ENCODE measurements at places on chromosomes 7 and 10. TPM values are rescaled to one million over a fixed set of nuclear protein-coding genes. Genes with fewer than 3 reads are reported as not detected.

Gene INSIG1
- 77.9 TPM for total RNA-seq

Gene CALML3
- not detected for total RNA-seq

Gene PITRM1
- 48.5 TPM for total RNA-seq

Gene SLC16A12
- total RNA-seq, result 1.1 TPM

Gene PRKG1
- total RNA-seq, result 69.6 TPM

Gene NPY4R2
- total RNA-seq, result 1.6 TPM

Gene PRTFDC1
- 11.4 TPM for total RNA-seq

Gene CSGALNACT2
- total RNA-seq, result 37.1 TPM

Gene KCNMA1
- 256 TPM for total RNA-seq

Gene CALN1
- total RNA-seq, result not detected

Gene SFTPA1
- not detected for total RNA-seq

DNA sequence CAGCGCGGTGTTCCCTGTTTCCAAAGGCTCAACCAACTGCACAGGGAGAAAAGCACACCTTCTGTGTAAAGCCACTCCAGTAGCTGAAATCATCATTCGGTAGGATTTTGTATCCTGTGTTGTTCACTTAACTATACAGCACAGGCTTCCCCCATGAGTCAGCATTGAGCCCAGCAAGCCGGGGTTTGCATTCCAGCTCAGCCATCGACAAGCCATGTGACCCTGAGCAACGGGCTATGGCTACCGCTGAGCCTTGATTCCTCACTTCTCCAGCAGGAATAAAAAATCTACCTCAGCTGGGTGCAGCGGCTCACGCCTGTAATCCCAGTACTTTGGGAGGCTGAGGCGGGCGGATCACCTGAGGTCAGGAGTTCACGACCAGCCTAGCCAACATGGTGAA is 44.1 kb upstream of the ATP6V0A4 start:
- no peak overlapping the region for H3K4me3 ChIP-seq
- no peaks in the 10 kb centered on the region for H3K36me3 ChIP-seq
- DNase-seq, result no peak
- H3K4me1 ChIP-seq, result no peaks in the 10 kb centered on the region
- no peak overlapping the region for H3K27ac ChIP-seq

GRCh38 chr10:22681783-22682183 is 32.6 kb downstream of the PIP4K2A start:
- DNase-seq, result no peak
- H3K27ac ChIP-seq, result peak overlapping the region; percentile 3
- H3K4me1 ChIP-seq, result peaks cover 30% of the 10 kb centered on the region
- no peaks in the 10 kb centered on the region for H3K36me3 ChIP-seq

DNA sequence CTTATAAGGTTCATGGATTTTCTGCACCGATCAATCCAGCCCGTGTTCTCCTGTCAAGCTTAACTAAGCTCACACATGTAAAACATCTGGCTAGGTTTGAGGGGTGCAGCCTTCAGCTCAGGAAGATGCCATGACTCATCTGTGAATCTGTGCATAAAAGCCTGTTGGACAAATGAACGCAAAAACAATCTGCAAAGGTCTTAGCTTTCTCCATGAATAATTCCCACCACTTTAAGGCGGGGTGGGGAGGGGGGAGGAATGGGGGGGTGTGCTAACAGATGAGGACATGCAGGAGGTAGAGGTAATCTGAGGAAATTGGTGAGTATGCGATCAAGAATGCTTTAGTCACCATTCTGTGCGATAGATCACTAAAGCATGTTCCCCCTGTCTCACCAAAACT is 4.8 kb downstream of the DOCK4 start:
- H3K4me3 ChIP-seq, result no peak overlapping the region
- no peak overlapping the region for H3K27ac ChIP-seq
- H3K4me1 ChIP-seq, result peaks cover 9% of the 10 kb centered on the region
- DNase-seq, result no peak
- H3K36me3 ChIP-seq, result no peaks in the 10 kb centered on the region
- H3K27me3 ChIP-seq, result no peaks in the 10 kb centered on the region

- H3K4me3 ChIP-seq, result no peak overlapping the region
- no peaks in the 10 kb centered on the region for H3K4me1 ChIP-seq
- no peak overlapping the region for H3K27ac ChIP-seq
- peak; percentile 35 for DNase-seq
- no peaks in the 10 kb centered on the region for H3K36me3 ChIP-seq
- H3K27me3 ChIP-seq, result no peaks in the 10 kb centered on the region
Measured at GRCh38 chr10:86285136-86285790, 81.3 kb downstream of the GRID1 start.

GRCh38 chr7:27194002-27194352 is 5.9 kb downstream of the HOXA13 start:
- peak overlapping the region; percentile 63 for H3K4me3 ChIP-seq
- no peak for DNase-seq
- H3K27me3 ChIP-seq, result no peaks in the 10 kb centered on the region
- H3K4me1 ChIP-seq, result no peaks in the 10 kb centered on the region
- peak overlapping the region; percentile 98 for H3K27ac ChIP-seq
- H3K36me3 ChIP-seq, result no peaks in the 10 kb centered on the region

DNA sequence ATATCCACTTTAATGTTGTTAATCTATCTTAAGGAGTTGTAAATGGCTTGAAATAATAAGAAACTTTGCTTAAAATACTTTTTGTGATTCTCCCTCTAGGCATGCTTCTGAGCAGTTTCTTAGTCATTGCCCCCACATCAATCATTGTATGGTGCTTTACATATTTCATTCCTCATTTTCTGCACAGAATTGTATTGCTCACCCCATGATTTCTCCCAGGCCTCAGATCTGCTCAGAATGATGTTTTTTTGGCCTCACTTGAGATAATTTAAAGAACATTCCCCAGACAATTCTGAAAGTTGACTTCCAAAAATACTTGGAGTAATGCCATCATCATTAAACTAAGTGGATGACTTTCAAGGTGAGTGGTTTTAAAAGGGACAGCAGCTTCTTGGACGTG is 82.1 kb upstream of the PRPS1L1 start:
- no peak overlapping the region for H3K4me3 ChIP-seq
- peaks cover 12% of the 10 kb centered on the region for H3K4me1 ChIP-seq
- H3K27ac ChIP-seq, result no peak overlapping the region
- H3K27me3 ChIP-seq, result no peaks in the 10 kb centered on the region

DNA sequence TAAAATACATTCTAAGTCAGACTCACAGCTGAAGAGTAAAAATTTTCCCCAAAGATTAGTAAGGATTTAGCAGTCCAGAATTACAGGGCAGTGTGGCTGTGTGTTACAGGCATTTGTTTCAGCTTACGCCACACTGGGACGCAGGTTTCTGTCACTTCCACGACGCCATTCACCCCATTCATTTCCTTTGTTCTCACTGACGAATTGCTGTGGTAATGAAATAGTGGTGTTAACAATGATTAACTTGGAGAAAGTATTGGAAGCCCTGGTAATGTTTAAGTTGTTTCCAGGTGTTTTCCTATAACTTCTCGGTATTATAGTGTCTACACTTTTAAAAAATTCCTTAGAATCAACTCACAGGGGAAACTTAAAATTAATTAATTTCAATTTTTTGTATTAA is 370.9 kb downstream of the SH2D4B start:
- H3K4me3 ChIP-seq, result no peak overlapping the region
- no peaks in the 10 kb centered on the region for H3K27me3 ChIP-seq
- no peaks in the 10 kb centered on the region for H3K4me1 ChIP-seq
- no peak for DNase-seq
- H3K27ac ChIP-seq, result no peak overlapping the region
- H3K36me3 ChIP-seq, result no peaks in the 10 kb centered on the region

DNA sequence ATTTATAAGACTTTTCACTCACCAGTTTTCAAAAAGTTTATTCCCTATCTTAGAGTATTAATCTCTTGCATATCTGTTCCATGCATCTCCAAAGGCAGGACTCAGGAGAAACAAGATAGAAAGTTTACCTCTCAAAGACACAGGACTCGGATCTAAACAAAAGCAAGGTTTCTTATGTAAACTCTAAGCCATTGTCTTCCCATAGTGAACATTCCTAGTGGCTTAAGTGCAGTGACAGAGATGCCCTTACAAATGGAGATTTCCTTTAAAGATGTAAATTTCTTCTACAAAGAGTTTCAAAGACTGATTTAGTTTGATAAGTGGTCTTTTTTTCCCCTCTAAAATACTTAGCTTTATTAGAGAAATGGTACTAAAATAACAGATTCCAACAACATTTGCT is 209.8 kb downstream of the ACTR3B start:
- H3K36me3 ChIP-seq, result no peaks in the 10 kb centered on the region
- H3K27ac ChIP-seq, result no peak overlapping the region
- H3K4me3 ChIP-seq, result no peak overlapping the region
- H3K4me1 ChIP-seq, result no peaks in the 10 kb centered on the region

- no peaks in the 10 kb centered on the region for H3K27me3 ChIP-seq
- no peak overlapping the region for H3K27ac ChIP-seq
- no peaks in the 10 kb centered on the region for H3K36me3 ChIP-seq
- no peak for DNase-seq
Measured at GRCh38 chr10:11535346-11535959, 76.0 kb downstream of the USP6NL start.

DNA sequence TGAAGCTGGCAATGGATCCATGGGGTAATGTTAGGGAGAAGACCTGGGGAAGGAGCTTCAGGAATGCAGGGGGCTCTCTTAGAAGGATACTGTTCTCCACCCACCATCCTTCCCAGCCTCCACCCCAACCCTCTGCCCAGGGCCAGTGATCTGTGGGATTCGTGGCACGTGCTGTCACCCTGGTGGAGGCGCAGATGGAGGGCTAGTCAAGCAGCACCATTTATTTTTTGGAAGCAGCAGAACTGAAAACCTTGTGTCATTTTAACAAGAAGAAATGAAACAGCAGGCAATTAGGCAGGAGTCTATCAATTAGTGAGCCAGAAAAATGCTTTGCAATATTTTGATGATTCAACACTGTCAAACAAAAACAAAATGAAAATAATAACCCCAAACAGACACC is 155.9 kb downstream of the SH2D4B start:
- no peak for DNase-seq
- no peaks in the 10 kb centered on the region for H3K27me3 ChIP-seq
- no peaks in the 10 kb centered on the region for H3K4me1 ChIP-seq
- no peak overlapping the region for H3K4me3 ChIP-seq
- no peaks in the 10 kb centered on the region for H3K36me3 ChIP-seq

DNA sequence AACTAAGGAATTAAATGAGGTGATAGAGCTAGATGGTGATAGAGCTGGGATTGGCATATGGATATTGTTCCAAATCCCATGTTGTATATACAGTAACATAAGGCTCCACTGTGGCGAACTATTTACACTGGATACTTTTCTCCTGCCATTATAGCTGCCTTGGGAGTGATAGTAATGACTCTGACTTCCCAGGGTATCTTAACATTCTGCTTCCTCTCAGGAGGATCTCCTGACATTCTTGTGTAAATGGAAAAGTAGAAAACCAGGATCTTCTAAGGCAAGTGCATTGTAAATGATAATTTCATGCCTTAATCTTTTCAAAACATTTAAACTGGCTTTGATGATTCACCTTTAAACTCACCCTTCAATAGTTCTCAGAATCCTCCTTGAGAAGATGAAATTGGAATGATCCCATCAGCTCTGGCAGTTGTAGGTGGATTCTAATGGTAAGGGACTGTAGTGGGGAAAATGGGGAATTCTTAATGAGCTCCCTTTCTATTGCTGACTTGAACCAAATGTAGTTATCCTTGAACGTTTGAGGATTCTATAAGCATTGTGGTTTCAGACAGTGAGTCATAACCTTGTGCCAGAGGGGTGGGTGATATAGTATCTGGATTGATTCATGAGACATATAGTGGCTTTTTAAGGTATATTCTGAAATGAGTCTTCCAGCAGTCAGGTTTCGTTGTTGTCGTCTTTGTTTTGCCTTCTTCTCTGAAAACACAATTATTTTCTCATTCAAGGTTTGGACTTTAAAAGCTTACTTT is 450.0 kb downstream of the SUGCT start:
- no peak for DNase-seq
- H3K36me3 ChIP-seq, result no peaks in the 10 kb centered on the region
- no peak overlapping the region for H3K4me3 ChIP-seq
- peaks cover 1% of the 10 kb centered on the region for H3K4me1 ChIP-seq
- no peaks in the 10 kb centered on the region for H3K27me3 ChIP-seq
- no peak overlapping the region for H3K27ac ChIP-seq

DNA sequence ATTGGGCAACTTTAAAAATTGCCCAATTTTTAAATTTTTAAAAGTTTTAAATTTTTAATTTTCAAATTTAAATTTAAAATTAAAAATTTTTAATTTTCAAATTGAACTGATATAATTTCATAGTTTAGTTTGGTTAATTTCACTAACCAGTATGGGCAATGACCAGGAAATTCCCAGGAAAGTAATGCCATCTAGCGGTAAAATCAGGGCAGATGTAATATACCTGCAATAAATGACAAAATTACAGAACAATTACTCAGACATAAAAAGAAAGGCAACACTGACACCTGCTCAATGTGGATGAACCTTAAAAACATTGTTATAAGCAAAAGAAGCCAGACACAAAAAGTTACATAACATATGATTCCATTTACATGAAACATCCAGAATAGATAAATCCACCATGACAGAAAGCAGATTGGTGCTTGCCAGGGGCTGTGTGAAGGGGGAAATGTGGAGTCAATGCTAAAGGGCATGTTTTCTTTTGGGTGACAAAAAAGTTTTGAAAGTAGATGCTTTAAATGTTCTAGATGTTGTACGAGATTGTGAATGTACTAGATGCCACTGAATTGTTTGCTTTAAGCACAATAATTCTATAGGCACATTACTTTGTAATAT is 28.6 kb upstream of the SLC16A12 start:
- no peaks in the 10 kb centered on the region for H3K36me3 ChIP-seq
- H3K4me1 ChIP-seq, result no peaks in the 10 kb centered on the region
- no peaks in the 10 kb centered on the region for H3K27me3 ChIP-seq

DNA sequence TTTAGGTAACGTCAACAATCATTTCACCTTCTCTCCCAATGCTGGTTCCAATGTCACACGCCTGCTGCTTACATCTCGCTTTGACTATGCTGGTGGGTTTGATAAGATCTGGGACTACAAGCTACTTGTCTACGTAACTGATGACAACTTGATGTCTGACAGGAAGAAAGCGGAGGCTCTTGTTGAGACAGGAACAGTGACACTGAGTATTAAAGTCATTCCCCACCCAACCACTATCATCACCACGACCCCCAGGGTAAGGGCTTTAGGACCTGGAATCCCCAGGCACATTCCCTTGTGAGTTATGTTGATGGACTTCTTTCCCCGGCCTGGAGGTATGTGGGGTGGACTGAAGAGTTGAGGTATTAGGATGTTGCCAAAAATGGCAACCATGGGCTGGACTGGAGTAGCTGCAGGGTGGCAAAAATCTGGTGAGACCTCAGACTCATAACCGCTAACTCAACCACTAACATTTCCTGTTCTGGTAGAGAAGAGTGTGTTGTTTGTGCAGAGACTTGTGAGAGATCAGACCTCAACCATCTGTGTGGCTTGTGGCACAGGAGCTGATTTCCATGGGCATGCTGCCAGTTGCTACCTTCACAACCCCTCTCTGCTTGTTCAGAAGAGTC is 59.2 kb downstream of the CDHR3 start:
- H3K4me3 ChIP-seq, result no peak overlapping the region
- no peak for DNase-seq
- no peak overlapping the region for H3K27ac ChIP-seq
- H3K36me3 ChIP-seq, result no peaks in the 10 kb centered on the region
- H3K4me1 ChIP-seq, result no peaks in the 10 kb centered on the region

GRCh38 chr7:47217570-47218360 is 364.1 kb downstream of the TNS3 start:
- no peak for DNase-seq
- no peaks in the 10 kb centered on the region for H3K27me3 ChIP-seq
- H3K4me1 ChIP-seq, result peaks cover 22% of the 10 kb centered on the region
